ENCODE measurements at places on chromosomes 3 and 15. TPM values are rescaled to one million over a fixed set of nuclear protein-coding genes. Genes with fewer than 3 reads are reported as not detected.

Gene KLHDC8B
- 22.4 TPM for total RNA-seq

Gene FHIT
- 9.6 TPM for total RNA-seq

DNA sequence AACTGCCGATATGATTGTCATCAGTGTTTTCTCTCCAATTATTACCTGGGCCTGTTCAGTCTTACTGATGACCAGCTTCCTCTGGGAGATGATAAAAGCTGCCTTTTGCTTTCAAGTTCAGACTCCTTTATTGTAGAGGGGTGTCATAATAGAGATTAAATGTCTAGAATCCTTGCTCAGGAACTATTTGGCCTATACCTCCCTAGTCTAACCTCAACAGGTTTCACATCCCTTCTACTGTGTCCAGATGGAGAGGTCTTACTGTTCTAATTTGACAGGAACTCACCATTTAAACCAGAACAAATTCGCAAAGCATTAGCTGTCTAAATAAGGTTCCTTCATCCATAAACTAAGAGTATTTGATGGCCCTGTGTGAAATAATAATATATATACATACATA lies 88.0 kb downstream of the BCHE start:
- DNase-seq: no peak

DNA sequence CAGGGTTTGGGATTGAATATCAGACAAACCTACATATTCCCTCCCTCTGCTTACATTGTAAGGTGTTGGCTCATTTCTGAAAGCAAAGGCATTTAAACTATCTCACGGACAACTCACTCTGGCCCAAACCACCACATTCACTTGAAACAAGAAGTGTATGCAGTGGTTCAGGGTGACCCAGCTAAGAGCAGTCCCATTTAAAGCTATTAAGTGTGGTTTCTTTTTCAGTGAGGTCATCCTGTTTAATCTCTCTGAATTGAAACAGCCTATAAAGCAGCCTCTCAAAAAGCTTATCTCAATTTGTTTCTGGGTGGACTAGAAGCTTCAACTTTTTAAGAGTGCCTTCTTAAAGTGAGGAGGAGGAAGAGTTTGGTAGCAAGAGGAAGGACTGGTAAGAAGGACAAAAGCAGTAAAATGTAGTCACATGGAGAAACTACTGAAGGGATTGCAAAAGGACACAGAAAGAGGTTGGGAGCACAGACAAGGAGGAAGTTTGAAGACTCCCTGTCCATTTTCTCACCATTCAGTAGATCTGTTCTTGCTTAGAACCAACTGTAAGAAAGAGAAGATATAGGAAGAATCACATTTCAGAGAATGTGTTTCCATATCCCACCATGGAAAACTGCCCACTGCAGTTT lies 151.6 kb downstream of the TMCO5A start:
- no peak for DNase-seq
